Gastroesophageal sphincter (tissue), 4 donors: ENCODE measurements at places on chromosomes 6 and 20. TPM values are rescaled to one million over a fixed set of nuclear protein-coding genes. Genes with fewer than 3 reads are reported as not detected.
A peak's percentile ranks its signal among the peaks of the same experiment; 100 is the strongest.

Gene PRRT1
- total RNA-seq = 1.2 TPM

Gene PRL
- not detected for total RNA-seq

Gene HLA-DOB
- not detected for total RNA-seq

Gene KCNK16
- not detected for total RNA-seq

Gene COL21A1
- total RNA-seq = 5.3 TPM

Gene PDE7B
- 2.9 TPM for total RNA-seq

GRCh38 chr6:10956776-10957175 is 69.9 kb downstream of the SYCP2L start:
- ATAC-seq = no peak

GRCh38 chr6:79168695-79168980 is 65.8 kb downstream of the HMGN3 start:
- no peak for ATAC-seq

DNA sequence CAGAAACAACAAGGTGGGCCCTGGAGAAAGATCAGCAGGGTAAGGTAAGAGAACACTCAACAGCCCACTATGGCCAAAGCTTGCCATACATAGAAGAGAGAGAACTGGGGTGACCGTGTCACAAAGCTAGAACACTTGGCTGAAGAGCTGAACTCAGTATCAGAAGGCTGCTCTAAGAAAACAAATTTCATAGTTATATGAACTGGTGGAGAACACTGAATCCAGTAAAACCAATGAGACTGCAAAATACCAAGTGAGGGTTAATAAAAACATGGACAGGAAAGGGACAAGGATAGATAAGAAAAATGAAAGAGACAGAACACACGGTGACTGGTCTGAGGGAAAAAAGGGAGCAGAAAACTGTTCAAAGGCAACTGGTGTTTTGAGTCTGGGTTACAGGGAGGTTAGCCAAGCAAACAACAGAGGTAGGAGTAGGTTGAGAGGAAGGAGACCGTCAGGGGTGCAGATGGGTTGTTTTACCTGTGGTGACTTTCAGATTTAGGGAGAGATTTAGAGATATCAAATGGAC is 56.5 kb downstream of the GMDS start:
- no peak for ATAC-seq

- no peak for ATAC-seq
These were observed 340.7 kb downstream of the LMBRD1 start for GRCh38 chr6:69456086-69456485.

- no peak for ATAC-seq
These were observed 23.8 kb downstream of the UST start for GRCh38 chr6:148770408-148771211.

DNA sequence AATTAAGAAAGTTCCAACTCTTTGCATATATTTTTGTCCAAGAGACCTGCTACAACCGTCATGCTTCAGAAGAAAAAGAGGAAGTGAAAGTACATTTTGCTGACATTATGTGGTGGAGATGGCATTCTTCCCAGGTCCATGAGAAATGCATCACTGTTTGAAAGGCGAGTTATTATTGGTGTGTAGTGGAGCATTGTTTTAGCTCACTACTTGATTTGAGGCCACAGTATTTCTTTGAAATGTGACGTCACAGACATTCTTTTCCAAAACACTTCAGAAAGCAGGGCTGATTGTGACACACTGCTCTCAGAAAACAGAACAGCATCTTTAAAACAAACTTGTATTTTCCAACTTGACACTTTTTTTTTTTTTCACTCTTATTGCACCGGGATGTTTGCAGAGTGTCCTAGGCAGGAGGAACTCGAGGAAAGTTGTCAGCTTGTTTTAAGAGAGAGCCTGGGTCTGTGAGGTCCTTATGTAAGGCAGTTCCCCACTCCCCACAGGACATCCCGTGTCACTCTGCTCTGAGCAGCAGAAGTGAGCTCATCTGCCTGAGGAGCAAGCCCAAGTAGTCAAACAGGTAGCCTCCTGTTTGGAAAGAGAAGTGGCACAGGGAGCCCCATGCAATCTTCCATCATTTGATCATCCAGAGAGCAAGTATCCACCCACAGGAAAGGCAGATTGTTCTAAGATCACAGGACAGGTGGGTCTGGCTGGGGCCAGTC is 1.1 kb downstream of the SPTLC3 start:
- peak; percentile 91 for ATAC-seq
